ENCODE measurements at places on chromosomes 3 and 15. TPM values are rescaled to one million over a fixed set of nuclear protein-coding genes. Genes with fewer than 3 reads are reported as not detected.

- no peak for DNase-seq
Observed at GRCh38 chr3:170144437-170144843, 37.1 kb downstream of the PHC3 start.

DNA sequence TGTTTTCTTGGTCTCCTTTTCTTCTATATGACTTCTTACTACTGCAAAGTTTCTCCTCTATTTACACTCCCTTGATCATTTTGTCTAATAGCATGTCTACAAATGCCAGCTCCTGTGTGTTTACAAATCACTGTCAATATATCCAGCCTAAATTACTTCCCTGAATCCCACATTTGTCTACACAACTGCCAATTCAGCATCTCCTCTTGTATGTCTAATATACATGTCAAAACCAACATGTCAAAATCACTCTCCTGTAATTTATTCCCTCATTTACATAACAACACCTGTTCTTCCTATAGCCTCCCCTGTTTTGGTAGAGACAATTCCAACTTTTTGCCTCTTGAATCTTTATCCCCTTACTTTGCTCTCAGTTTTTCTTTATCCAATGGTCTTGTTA lies 359.3 kb downstream of the PLOD2 start:
- DNase-seq = no peak

Gene ZNF662
- 1.4 TPM for total RNA-seq

GRCh38 chr3:72384602-72385001 lies 463.6 kb downstream of the SHQ1 start:
- no peak for DNase-seq

Gene SLC6A1
- 7.5 TPM for total RNA-seq

DNA sequence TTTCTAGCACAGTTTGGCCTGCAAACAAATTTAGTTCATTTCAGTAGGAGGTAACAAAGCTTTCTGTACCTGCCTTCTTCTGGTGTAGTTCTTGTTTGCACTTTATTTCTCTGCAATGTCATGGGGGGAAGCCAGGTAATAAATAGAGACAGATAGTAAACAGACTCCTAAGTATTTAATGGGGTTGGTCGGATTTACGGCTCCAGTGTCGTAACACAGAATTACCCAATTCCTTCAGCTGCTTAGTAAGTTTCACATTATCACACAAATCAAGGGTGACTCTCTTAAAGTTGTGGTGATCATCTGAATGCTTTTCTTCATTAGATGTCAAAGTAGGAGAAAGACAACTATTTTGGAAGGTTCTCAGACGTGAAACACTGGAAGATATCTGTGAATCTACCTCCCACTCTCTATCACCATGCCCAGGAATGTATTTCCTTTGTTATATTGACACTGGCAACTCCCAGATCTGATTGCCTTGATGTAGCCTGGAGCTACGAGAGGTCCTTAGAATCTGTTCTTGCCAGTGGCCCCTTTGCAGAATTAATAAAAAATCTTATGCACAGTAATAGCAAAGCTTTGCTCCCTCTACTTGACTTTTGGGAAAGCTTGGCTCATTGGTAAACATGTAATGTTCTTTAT lies 25.0 kb upstream of the TMC3 start:
- no peak for DNase-seq

Gene SIDT1
- 0.92 TPM for total RNA-seq

GRCh38 chr3:139434764-139435307 lies 41.5 kb downstream of the RBP2 start:
- no peak for DNase-seq

GRCh38 chr3:142958707-142959106 lies 4.8 kb downstream of the PAQR9 start:
- DNase-seq = no peak

- no peak for DNase-seq
Observed at GRCh38 chr15:70723927-70724326, 39.4 kb downstream of the UACA start.

GRCh38 chr15:61090386-61091288 lies 138.5 kb downstream of the RORA start:
- no peak for DNase-seq

Gene NXPE3
- total RNA-seq = 20.3 TPM

DNA sequence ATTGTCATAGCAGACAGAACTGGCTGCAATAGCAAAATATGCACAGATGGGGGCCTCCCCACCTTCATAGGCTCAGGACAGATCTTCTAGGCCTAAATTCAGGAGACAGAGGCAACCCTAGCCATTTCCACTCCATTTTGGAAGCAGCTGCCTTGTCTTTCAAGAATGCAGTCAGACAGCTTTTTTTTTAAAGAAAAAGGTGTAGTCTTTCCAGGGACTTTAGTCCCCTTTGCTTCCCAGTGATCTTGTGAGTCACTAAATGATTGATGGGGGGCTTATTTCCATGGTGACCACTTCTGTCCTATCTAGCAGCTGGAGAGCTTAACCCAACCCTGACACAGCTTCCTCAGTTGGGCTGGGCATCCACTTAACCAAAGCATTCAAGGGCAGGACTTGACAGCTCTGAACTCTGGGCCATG lies 165.9 kb downstream of the TPRG1 start:
- DNase-seq = no peak

DNA sequence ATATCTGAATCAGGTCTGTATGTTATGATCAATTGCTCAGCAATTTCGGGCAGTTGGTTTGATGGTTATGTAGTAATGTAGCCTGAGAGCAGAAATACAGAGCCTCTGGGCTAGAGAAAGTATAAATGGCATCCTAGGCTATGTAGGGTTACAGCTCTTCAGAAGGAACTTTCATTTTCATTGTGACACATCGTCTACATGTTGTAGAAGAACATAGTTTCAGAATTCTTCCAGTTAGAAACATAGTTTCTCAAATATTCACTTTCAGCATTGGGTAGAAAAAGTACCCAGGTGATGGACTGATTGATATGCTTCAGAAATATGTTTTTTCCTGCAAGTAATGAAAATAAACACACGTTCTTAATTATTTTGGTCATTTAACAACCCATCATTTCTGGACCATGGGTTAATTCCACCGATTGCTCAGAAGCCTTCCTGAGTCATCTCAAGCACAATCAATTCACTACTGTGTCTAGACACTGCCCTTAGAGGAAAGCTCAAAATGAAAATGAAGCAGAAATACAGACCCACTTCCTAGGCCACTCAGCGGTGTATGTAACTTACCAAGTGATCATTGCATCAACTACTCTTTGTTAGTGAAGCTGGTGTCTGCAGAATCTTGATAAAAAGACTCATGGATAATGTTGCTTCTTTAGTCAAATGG lies 88.8 kb upstream of the TSEN2 start:
- DNase-seq = no peak

- DNase-seq = no peak
Observed at GRCh38 chr3:33395900-33396299, 44.3 kb downstream of the UBP1 start.

GRCh38 chr3:157098823-157099185 lies 61.1 kb downstream of the CCNL1 start:
- DNase-seq = no peak

- DNase-seq = no peak
Observed at GRCh38 chr15:87757084-87757483, 499.5 kb downstream of the NTRK3 start.

Gene BSN
- total RNA-seq = 2.4 TPM

- DNase-seq = no peak
Observed at GRCh38 chr3:122668930-122669730, 11.5 kb upstream of the PARP14 start.

Measured in endothelial cell (in vitro differentiated cells).